Diencephalon (tissue), 1 donor: ENCODE measurements at places on chromosomes 11 and 22. TPM values are rescaled to one million over a fixed set of nuclear protein-coding genes. Genes with fewer than 3 reads are reported as not detected.

The SCUBE1 gene
- total RNA-seq: 3.9 TPM

The MMP8 gene
- total RNA-seq: 0.23 TPM

The PDGFD gene
- 14.1 TPM for total RNA-seq

The CST6 gene
- total RNA-seq: not detected

The ACR gene
- total RNA-seq: not detected

The ZNF280B gene
- total RNA-seq: 5.8 TPM

The RTCB gene
- 81.4 TPM for total RNA-seq

The STK33 gene
- 22.6 TPM for total RNA-seq

The IGSF9B gene
- 40.8 TPM for total RNA-seq

The GRAP2 gene
- 0.46 TPM for total RNA-seq

The CALCA gene
- total RNA-seq: not detected

The IL18BP gene
- 2.8 TPM for total RNA-seq

The CD3G gene
- total RNA-seq: not detected

The APOA5 gene
- not detected for total RNA-seq

The ISX gene
- not detected for total RNA-seq

The MIF gene
- 160 TPM for total RNA-seq

The GVQW3 gene
- 39.0 TPM for total RNA-seq

The SCYL1 gene
- total RNA-seq: 40.6 TPM

The GLYATL1B gene
- not detected for total RNA-seq

The POU2F3 gene
- total RNA-seq: 0.23 TPM

The TUT1 gene
- 6.0 TPM for total RNA-seq

The CCDC89 gene
- 2.5 TPM for total RNA-seq

The CTSW gene
- not detected for total RNA-seq

The OR52E8 gene
- not detected for total RNA-seq

The CCDC87 gene
- total RNA-seq: 1.2 TPM

The B3GAT1 gene
- total RNA-seq: 56.7 TPM
